ENCODE measurements at places on chromosomes 5 and 9.

DNA sequence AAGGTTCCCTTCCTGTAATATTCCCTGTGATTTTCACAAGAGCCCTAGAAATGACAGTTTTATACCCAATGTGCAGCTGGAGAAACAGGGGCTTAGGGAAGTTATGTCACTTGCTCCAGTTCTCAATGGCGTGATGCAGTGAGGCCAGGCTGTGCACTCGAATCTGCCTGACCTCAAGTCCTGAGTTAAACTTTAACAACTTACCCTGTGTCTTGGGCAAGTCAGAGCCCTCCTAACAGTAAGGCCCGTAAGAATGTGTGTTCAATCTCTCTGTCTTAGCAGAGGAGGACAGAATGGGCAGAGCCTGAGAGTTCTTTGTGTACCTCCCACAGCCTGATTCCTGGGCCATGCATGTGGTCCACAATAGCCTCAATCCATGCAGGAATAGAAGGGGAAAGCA, 181.1 kb downstream of the TRIM32 start:
- DNase-seq = no peak

- no peak for DNase-seq
Measured at GRCh38 chr9:73753171-73753570, 601.5 kb downstream of the ANXA1 start.

GRCh38 chr9:135402739-135403695, 76.6 kb upstream of the PPP1R26 start:
- DNase-seq = no peak

DNA sequence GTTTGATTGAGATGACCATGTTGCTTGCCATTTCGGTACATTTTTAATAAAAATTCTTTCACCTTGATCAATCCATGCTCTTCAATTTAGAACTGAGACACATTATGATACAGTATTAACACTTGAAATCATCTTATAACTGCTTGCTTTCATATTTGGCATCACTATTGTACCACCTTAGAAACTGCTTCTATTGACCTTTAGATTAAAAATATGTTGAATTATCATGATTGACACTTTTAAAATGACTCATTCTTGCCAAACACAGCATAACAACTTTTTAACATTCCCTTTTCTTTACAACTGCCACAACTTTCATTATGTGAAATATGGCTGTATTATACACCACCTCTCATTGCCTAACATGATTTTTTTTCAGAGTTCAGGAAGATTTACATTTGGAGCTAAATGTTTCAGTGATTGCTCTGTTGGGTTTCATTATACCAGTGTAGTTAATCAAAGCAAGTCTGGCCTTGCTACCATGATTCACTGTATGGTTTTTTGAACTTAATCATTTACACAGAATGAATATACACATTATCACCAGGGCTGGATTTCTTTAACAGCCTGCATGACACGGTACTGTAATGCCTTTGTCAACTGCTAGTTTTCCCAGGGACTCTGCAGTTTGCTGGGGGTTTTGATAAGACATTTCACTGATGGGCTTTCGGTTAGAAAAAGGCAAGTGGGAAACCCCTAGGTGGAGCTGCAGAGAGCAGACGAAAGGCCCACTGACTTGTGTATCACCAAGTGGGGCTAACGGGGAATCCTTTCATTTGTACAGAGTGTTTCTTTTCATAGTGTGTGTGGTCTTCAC, 93.6 kb upstream of the TLE4 start:
- DNase-seq = peak; percentile 12

DNA sequence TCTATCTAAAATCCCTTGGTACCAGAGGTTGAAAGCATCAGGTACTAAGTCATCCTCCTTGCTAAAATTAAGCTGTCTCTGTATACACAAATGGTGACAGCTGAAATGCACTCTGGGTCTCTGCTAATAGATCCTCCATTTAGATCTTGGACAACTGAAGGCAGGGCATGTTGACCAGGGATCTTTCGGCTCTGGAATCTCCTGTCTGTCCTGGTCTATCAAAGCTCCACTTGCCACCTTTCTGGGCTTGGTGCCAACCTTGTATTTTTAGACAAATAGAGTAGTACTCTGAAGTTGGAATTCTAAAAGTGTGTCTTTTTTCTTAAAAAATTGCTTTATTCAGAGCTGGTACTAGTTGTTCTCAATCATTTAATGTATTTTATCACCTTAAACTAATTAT, 135.2 kb upstream of the HMHB1 start:
- no peak for DNase-seq

- DNase-seq = no peak
Measured at GRCh38 chr5:42597318-42597937, 159.2 kb upstream of the CCDC152 start.

- no peak for DNase-seq
Measured at GRCh38 chr5:98031496-98031895, 742.0 kb upstream of the RGMB start.

GRCh38 chr5:95773335-95774059, 42.4 kb downstream of the RHOBTB3 start:
- DNase-seq = no peak

DNA sequence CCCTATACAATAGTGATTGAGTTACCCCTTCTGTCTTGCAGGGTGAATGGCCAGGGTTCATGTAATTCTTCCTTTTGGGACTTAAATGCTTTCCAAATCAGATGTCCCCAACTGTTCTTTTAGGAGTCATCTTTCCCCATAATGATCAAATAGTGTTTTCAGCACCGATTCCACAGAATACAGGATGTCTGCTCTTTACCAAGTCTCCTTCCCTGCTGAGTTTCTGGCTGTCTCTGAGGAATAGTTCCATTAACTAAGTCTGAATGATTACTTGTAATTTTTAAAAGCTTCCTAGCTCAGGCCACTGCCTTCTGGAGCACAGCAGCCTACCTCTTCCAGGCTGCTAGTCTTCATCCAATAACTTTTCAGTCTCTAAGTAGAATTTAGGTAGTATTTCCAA, 630.7 kb upstream of the ZNF608 start:
- DNase-seq = no peak

DNA sequence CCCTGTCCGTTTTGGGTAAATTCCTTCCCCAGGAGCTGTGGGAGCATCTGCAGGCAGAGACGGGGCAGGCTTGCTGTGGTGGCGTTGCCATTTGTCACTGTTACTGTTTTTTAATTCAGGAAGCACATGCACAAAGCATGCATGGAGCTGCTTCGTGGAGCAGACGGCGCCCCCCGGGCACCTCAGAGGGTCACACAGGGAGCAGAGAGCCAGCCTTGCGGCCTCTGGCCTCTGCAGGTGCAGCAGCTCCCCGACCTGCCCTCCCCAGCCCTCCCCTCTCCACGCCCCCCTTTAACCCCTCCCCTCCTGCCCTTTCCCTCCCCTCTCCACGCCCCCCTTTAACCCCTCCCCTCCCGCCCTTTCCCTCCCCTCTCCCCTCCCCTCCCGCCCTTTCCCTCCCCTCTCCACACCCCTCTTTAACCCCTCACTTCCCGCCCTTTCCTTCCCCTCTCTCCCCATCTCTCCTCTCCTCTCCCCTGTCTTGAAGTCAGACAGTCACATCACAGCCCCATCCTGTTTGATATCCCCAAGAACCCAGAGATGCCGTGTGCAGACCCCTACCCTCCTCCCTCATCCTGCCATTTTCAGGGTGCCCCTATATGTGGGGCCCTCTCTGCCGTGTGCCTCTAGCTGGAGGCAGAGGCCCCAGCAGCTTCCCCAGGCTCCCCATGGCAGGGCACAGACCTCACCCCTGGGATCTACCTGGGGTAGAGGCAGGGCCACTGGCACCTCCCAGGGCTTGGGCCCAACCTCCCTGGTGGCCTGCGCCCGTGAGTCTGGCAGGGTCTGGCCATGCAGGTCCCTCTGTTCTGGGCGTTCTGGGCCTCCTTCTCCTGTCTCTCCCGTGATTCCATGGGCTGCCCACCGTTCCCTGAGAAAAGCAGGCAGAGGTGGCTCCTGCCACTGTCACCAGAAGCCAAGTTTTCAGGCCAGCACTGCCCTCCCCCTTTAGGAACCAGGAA, 29.6 kb upstream of the UBAC1 start:
- DNase-seq = peak; percentile 70

DNA sequence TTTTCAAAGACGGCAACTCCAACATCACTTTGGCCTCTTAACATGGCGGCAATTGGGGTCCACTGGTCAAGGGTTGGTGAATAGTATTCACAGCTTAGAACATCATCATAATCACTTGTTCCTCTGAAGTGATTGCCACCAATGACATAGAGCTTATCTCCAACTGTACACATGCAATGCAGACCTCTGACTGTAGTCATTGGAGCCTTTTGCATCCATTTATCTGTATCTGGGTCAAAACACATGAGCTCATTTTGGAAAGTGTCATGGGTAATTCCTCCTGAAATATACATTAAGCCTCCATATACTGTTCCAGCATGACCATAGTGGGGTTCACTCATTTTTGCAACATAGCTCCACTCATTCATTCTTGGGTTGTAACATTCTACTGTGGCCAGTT, 2.0 kb downstream of the KLHL9 start:
- no peak for DNase-seq

- no peak for DNase-seq
Measured at GRCh38 chr5:82405161-82405560, 127.0 kb upstream of the RPS23 start.

DNA sequence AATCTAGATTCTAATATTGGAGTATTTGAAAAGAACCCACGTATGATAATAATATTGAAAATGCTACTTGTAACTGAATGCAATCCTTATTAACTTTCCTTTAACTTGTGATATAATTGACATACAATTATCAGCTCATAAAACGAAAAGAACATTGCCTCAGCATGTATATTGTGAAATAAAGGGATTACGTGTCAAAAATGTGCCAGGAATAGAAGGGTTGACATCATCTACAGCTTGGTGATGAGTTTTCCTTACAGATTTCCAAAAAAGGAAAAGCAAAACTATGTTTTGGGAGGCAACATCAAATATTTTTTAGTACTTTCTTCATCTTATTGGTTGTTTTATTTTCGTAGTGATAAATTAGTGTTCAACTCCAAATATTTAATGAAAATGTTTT, 266.0 kb upstream of the PTGER4 start:
- DNase-seq = no peak

- DNase-seq = no peak
Measured at GRCh38 chr5:22088517-22088916, 764.6 kb downstream of the CDH12 start.

DNA sequence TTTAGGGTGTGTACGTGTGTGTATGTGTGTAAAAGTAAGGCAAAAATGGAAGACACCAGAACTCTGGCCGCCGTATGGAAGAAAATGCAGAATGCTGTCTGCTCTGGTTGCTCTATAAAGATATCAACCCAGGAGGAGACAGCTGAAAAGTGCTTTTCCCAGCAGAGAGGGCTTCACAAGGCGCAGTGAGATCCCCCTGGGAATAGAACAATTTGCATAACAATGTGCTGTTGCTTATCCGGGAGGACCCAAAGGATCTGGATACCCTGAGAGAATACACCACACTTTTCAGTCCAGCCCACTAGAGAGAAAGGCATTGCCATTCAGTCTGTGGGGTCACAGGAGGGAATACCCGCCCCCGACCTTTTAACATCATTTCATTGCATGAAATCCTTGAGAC, 230.6 kb downstream of the EBF1 start:
- DNase-seq = no peak

- DNase-seq = no peak
Measured at GRCh38 chr9:134989206-134990065, 71.7 kb upstream of the FCN1 start.

DNA sequence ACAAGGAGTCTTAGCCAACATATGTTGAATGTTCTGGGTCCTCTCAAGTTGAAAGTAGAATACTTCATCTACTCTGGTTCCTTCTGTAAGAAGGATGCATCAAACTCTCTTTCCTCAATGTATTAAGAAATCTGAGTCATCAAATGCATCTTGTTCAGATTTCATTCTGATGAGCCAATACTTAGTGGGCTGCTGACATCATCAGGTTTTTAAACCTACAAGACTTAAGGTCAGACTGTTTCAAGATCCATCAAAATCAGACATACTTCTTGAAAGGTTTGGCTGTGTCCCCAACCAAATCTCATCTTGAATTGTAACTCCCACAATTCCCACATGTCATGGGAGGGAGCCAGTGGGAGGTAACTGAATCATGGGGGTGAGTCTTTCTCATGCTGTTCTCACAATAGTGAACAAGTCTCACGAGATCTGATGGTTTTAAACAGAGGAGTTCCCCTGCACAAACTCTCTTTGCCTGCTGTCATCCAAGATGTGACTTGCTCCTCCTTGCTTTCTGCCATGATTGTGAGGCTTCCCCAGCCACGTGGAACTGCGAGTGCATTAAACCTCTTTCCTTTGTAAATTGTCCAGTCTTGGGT, 168.8 kb downstream of the RAPGEF6 start:
- DNase-seq = no peak

- DNase-seq = peak; percentile 54
Measured at GRCh38 chr9:3240656-3241268, 285.0 kb downstream of the RFX3 start.

DNA sequence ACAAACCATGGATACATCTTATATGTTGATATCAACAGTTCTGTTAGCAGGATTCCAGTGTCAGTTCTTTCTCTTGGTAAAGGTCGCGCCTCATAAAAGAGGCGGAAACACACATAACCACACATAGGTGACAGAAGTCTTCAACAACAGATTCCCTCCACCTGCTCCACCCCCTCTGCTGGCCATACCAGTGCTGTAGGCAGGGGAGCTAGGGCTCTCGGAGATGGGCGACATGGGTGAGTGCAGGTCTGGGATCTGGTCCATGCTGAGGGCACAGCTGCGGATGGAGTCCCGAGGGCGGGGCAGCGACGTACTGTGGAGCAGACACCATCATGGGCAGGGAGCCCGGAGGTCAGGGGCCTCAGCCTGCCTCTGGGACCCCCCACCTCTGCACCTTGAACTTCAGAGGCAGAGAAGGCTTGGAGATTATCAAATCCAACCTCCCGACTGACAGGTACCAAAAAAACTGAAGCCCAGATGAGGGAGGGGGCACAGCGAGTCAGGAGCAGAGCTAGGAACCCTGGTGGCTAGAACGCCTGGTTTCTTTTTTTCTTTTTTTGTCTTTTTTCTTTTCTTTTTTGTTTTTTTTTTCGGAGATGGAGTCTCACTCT, 12.0 kb upstream of the TOR2A start:
- DNase-seq = no peak

GRCh38 chr5:60377826-60378225, 322.1 kb downstream of the DEPDC1B start:
- DNase-seq = no peak

All from GM10248 (cell line).